ENCODE measurements at places on chromosomes 16 and 17.

DNA sequence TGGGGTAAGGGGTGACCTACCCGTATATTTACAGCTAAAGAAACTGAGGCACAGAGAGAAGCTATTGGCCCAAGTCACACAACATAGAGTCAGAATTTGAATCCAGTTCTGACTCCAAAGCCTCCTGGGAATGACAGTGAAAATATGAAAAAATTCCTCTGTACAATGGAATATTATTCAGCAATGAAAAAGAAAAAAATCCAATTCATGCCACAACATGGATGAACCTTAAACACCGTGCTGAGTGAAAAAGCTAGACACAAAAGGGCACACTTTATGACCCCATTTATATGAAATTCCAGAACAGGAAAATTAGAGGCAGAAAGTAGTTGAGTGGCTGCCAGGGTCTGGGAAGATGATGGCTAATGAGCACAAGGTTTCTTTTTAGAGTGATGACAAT lies 75.4 kb downstream of the LITAF start:
- DNase-seq: no peak

DNA sequence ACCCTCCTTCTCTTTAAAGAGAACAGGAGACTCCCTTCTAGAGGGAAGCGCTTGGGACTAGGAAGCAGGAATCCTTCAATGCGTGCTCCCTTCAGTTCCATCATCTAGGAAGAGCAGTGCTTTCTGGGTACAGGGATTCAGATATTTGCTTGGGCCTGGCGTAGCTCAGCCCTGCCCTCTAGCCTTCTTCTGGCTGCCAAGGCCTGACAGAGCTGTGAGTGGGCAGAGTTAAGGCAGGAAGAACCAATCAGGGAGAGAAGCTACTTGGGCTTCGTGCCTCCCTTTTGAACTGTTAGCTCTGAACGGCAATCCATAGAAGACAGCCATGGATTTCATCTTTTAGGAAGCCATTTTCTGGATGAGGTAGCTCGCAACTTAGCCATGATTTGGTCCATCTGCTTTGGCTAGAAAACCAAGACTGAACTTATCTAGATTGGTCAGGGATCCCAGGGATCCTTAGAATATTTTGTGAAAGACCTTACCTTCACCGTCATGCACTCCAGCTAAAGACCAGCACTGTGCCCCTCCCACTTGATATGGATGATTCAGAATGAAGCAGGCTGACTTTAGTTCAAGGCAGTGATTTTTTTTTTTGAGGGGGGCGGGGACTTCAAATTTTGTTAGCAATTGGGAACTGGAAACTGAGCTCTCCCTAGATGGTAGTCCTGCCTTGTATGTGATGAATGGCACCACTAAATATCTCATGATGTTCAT lies 2.5 kb upstream of the CORO6 start:
- DNase-seq: no peak

DNA sequence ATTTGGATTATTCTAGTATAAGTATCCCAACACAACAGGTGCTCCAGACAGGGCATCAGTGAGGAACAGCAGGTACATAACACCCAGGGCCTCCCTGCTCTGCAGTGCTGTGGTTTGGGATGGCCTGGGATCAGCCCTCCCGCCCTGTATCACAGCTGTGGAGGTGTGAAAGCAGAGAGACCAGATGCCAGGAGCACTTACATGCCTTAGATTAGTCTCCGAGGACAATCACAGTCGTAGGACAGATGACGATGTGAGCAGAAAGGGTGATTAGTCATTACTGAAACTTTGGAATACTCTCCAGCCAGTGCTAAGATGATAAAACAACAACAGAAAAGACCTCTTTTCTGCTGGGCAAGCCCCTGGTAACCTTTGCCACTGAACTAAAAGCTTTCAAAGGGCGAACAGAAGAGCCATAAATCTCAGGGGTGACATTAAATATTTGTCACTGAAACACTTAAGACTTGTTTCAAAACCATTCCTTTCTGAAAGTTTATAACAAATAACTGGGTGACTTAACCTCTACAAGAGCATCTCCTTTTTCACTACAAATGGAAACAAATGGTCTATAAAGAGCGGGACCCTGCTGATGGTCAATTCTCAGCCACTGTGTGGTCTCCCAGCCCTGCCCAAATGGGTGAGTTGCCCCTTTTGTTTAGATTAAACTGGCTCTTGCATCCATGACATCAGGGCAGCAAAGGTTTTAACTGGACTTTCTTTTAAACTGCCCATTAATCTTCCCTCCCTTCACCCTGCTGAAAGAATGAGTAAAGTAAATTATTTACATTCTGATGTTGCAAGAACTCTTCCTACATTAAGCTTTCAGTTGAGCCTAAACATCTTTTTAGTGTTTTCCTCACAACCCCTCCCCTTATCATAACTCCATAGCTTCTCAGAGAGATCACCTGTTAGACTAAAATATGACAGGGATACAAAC lies 183.1 kb upstream of the COX10 start:
- no peak for DNase-seq

DNA sequence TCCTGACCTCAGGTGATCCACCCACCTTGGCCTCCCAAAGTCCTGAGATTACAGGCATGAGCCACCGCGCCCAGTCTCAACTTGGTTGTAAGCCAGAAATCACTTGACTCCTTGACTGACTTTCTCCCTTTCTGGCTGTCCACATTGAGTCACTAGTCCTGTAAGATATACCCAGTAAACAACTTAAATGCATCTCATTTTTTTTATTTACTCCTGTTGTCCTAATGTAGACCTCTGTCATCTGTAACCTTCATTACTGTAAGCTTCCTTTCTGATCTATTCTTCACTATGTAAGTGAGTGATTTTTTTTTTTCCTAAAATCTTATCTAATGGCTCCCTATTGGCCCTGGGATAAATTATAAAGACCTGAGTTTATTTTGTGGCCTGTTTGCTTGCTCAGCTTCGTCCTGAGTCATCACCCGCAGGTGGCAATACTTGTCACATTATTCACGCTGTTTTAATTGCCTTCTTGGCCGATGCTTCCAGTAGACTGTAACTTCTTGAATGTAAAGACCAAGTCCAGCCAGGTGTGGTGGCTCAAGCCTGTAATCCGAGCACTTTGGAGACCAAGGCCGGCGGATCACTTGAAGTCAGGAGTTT lies 41.0 kb downstream of the PAFAH1B1 start:
- DNase-seq: no peak

GRCh38 chr16:12398029-12398682 lies 405.5 kb downstream of the CPPED1 start:
- DNase-seq: no peak

DNA sequence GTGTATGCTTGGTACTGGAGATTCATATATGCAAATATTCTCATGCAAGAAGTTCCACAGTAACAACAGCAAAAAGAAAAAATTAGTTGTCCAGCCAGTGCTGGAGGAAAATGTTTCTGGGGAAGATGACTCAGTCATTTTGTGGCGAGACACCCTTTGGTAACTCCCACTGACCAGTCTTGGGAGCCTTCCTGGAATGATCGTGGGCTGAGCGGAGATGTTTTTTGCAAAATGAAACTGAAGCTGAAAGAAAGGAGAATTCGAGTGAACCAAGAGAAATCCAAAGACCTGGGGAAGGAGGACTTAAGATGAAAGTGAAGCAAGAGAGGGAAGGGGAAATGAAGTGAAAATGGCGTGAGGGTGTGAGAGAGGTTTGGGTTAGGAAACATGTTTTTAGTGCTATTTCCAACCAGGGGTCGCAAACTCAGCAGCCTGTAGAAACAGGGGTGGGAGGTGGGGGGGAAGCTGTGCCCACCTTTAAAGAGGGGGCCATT lies 5.2 kb downstream of the ITPRIPL2 start:
- DNase-seq: peak; percentile 39

DNA sequence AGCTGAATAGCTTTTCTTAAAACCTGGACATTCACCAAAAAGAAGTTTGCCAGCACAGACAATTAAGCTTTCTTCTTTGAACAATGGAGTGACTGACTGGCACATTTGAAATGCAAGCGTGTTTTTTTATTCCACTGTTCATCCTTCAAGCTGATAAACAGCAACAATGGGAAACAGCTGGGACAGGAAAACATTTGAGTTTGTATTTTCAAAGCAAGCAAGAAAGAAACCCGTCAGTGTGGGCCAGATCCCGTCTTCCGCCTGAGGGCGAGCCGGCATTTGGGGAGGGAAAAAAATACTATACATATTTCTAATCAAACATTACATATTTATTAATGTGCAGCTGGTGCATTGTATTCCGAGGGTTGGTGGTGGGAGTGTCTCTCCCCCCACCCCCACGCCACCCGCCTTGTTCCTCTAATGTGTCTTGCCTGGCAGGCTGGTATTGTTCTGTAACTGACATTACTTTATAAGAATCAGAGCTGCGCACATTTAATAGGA lies 94.3 kb downstream of the CYLD start:
- no peak for DNase-seq

GRCh38 chr17:62791767-62792446 lies 16.2 kb downstream of the MARCHF10 start:
- DNase-seq: no peak

GRCh38 chr17:79864617-79865250 lies 25.5 kb upstream of the CBX4 start:
- DNase-seq: no peak

GRCh38 chr17:53570731-53571130 lies 252.0 kb upstream of the KIF2B start:
- no peak for DNase-seq

DNA sequence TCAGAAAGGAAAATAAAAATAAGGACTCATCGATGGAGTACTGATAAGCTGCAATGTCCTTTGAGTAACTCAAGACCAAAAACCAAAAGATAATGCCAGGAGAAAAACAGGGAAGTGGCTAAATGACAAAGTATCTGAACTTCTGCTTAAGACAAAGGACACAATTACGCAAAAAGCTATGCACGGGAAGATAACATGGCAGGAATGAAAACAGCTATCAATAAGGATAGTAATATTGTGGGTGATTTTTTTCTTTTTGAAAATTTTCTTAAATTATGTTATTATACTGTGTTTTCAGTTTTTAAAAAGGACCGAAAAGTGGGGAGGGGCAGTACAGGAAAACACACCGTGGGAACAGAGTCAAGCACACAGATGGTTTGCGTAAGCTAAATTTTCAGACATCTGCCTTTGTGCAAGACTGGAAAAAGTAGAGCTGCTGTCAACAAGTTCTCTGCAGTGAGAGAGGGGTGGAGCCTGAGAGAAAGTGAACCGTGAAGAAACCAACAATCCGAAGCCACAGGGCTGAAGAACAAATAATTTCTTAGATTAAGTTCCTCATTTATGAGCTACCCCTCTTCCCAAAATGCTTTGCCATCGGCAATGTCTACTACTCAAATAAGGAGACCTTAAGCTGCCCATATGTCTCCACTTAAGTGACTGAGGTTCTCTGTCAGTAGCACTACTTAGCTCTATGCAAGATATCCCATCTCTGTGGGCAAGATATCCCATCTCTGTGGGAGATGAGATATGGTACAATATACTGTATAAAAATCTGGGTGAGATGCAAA lies 99.9 kb upstream of the CORO6 start:
- DNase-seq: peak; percentile 82

GRCh38 chr16:19488213-19488640 lies 33.7 kb downstream of the GDE1 start:
- no peak for DNase-seq

- no peak for DNase-seq
These were observed 110.8 kb upstream of the GSE1 start for GRCh38 chr16:85502357-85502756.

GRCh38 chr16:75837681-75838080 lies 111.4 kb upstream of the CPHXL start:
- DNase-seq: no peak

DNA sequence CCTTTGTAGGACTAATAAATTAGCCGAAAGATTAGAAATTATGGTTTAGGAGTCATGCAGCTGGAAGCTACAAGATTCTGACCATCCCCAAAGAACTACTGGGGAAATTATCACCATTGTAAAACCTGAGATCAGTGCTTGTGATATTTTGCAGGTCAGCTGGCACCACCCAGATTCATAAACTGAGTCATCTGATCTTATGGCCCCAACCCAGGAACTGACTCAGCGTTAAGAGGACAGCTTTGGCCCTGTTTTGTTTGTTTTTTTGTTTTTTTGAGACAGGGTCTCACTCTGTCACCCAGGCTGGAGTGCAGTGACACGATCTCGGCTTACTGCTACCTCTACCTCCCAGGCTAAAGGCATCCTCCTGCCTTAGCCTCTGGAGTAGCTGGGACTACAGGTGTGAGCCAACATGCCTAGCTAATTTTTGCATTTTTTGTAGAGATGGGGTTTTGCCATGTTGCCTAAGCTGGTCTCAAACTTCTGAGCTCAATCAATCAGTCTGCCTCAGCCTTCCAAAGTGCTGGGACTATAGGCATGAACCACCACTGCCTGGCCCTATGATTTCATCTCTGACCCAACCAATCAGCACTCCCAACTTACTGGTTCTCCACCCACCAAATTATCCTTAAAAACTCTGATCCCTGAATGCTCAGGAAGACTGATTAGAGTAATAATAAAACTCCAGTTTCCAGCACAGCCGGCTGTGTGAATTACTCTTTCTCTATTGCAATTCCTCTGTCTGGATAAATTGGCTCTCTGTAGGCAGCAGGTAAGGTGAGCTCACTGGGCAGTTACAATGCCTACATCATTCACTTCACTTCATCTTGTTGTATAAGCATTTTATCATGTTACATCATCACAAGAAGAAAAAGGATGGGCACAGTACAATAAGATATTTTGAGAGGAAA lies 79.4 kb upstream of the KSR1 start:
- DNase-seq: no peak

GRCh38 chr16:79272141-79272577 lies 328.4 kb downstream of the MAF start:
- peak; percentile 37 for DNase-seq

DNA sequence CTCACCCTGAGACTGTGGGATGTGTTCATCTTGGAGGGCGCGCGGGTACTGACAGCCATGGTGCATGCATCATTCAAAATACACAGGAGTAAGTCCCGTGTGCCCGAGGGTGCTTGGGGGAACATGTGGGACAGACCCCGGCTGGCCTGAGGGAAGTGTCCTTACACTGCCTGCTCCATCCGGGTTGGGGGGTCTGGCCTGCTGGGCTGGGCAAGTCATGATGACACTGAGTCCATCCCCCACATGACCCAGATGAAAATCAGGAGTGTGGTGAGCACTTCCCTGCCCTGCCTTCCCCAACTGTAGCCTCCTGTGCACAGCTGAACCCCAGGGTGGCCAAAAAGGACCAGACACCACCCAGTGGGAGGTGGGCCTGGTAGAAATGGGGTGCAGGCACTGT lies 10.8 kb downstream of the TBC1D26 start:
- no peak for DNase-seq

DNA sequence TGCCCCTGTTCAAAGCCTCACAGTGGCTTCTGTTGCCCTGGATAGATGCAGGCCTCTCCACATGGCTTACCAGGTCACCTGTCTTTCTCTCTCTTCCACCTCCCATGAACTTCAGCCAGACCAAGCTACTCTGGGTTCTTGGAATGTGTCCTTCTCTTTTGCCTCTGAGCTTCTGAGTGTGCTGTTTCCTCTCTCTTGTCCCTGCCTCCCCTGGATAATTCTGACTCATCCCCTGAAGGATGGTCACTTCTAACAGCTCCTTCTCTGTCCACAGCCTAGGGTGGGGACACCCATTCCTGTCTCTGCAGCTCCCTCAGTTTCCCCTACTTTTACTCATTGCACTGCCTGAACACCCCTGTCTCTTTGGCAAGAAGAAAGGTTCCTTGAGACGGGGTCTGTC lies 2.9 kb downstream of the GUCY2D start:
- DNase-seq: no peak

- no peak for DNase-seq
These were observed 377 bp downstream of the USP32 start for GRCh38 chr17:60391471-60392041.

- peak; percentile 9 for DNase-seq
These were observed 144.7 kb upstream of the CHMP6 start for GRCh38 chr17:80846932-80847331.
